CD4-positive, alpha-beta T cell treated with Interleukin-1 beta for 1 hour (primary cell): ENCODE measurements at places on chromosomes 7 and 10.

DNA sequence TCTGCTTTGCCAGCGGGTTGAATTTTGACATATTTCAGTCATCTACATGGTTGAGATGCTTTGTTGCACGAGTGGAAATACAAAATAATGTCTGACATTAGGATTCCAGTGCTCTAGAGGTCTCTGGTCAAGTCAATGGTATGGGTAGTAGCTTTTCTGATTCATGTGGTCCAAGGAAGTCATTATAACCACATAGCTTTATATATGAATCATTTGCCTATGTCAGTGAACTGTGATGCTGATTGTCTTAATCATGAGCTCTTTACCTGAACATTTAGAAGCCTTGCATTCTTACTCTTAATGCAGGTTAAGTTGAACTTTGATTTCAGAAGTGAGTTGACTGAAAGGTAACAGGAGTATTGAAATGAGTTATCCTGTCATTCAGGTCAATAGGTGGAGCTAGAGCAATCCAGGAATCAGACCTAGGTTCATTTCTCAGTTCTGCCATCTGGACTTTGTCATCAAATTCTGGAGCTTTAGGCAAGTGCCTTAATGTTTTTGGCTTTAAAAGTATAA is 3.3 kb downstream of the MAPK8 start:
- DNase-seq: no peak

GRCh38 chr7:19522486-19522885 is 186.4 kb downstream of the POLR1F start:
- DNase-seq: no peak

- DNase-seq: no peak
Observed at GRCh38 chr10:48633381-48634197, 28.7 kb upstream of the ARHGAP22 start.

GRCh38 chr7:28588602-28589001 is 176.3 kb downstream of the CREB5 start:
- no peak for DNase-seq

- no peak for DNase-seq
Observed at GRCh38 chr7:38585572-38586354, 45.4 kb downstream of the AMPH start.

- DNase-seq: no peak
Observed at GRCh38 chr10:35650894-35651293, 8.8 kb upstream of the FZD8 start.
